ENCODE measurements at places on chromosomes 11 and 22. TPM values are rescaled to one million over a fixed set of nuclear protein-coding genes. Genes with fewer than 3 reads are reported as not detected.

GRCh38 chr11:59145534-59145933, 2.9 kb downstream of the FAM111A start:
- peak; percentile 67 for DNase-seq

The MMP13 gene
- under 0.01 TPM for total RNA-seq

DNA sequence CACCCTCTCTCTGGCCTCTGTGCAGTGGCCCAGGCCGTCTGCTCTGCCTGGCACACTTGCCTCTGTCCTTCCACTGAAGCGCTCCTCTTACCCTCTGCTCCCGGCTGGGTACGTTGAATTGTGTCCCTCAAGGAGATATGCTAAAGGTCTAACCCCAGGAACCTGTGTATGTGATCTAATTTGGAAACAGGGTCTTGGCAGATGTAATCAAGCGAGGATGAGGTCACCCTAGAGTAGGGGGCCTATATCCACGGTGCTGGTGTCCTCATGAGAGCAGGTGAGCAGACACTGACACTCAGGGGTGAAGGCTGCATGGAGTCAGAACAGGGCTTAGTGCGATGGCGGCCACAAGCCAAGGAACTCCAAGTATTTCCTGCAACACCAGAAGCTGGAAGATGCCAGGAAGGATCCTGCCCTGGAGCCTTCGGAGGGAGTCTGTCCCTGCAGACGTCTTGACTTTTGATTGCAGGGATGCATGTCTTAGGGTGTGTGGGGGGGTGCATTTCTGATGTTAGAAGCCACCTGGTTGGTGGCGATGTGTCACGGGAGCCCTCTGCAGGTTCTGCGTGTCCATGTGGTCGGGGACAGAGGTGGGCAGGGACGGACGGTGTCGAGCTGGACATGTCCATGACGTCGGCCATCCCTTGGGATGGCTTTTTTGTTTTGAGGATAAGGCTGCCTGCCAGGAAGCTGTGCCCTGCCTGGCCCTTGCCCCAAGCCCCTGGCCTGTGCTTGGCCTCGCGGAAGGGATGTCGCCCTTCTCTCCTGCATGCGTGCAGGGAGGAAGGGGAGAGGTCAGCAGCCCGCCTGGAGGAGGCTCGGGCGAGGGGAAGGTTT, 68.6 kb downstream of the LRP5 start:
- DNase-seq, result no peak

GRCh38 chr11:73729594-73730206, 31.2 kb downstream of the RAB6A start:
- no peak for DNase-seq

The GPHA2 gene
- not detected for total RNA-seq

- DNase-seq, result no peak
These were observed 66.1 kb downstream of the ME3 start for GRCh38 chr11:86606270-86606835.

The OR52I1 gene
- not detected for total RNA-seq

- no peak for DNase-seq
These were observed 29.7 kb downstream of the WT1 start for GRCh38 chr11:32405592-32405991.

The ACR gene
- not detected for total RNA-seq

GRCh38 chr11:10454878-10455631, at the start of gene AMPD3:
TSS of gene AMPD3 (plus strand) at chr11:10455264. CDS start at chr11:10461520, 6,256 bp downstream.
- DNase-seq, result peak; percentile 98

GRCh38 chr11:113195728-113196127, 118.7 kb upstream of the TTC12 start:
- DNase-seq, result no peak

The PRAME gene
- total RNA-seq, result not detected

DNA sequence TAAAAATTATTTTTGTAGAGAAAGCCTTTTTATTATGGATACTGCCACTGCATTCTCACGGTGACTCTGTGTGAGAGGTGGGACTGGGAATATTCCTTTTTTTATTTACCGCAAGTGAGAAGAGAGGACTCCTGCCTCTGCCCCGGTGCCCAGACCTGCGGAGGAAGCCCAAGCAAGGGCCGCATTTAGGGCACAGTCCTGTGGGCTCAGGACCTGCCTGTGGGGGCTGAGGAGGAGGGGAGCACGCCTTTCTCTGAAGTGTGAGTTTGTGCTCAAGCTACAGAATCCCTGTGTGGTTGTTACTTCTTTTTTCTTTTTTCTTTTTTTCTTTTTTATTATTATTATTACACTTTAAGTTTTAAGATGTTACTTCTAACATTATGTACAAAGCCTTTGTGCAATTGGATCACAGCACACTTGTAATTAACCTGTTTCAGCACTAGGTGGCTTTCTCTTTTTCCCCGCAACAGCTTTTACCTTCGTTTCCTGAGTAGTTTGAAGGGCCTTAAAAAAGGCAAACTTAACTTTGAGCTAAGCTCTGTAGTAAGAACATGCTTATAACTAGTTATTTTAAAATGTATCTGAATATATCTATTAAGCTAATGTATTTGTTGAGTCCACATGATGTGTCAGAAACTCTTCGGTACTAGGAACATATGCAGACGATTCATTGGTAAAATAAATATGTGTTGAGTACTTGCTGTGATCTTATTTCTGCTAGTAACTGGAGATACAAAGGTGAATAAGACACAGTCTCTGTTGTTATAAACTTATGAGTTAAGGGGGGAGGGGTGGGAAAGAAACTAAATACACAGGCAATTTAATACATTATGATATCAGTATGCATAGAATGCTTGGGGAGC, 18.3 kb downstream of the AMOTL1 start:
- no peak for DNase-seq
